Right atrium auricular region (tissue), 2 donors: ENCODE measurements at places on chromosomes 5 and 9. TPM values are rescaled to one million over a fixed set of nuclear protein-coding genes. Genes with fewer than 3 reads are reported as not detected.

Gene PCDHGB3
- total RNA-seq: 7.2 TPM

Gene PCDHB12
- total RNA-seq: 2.3 TPM

Gene ARL14EPL
- total RNA-seq: not detected

Gene NTNG2
- total RNA-seq: 16.9 TPM

Gene FOXD4L5
- not detected for total RNA-seq

Gene MEGF10
- 0.71 TPM for total RNA-seq

Gene CDK7
- total RNA-seq: 11.3 TPM

Gene IL5
- not detected for total RNA-seq

Gene FOXE1
- not detected for total RNA-seq

Gene PCDHB5
- total RNA-seq: 4.3 TPM

Gene GRAMD2B
- total RNA-seq: 45.0 TPM

Gene TLR4
- 13.4 TPM for total RNA-seq

Gene ARAP3
- 5.6 TPM for total RNA-seq

Gene NEUROG1
- total RNA-seq: not detected

Gene DDX4
- total RNA-seq: not detected

DNA sequence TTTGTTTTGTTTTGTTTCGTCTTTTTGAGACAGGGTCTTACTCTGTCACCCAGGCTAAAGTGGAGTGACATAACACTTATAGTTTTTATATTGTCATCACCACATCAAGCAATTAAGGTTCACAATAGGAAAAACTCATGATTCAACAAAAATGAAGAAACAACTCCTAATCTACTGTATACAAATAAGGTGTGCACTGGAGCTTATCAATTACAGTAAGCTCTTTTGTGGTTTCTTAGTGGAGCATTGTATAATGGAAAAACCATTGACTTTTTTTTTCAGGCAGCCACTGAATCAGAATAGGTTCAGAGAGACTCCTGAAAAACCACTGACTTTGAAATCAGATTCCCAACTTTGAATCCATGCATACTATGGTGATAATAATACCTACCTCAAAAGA is 10.8 kb upstream of the PLIN2 start:
- DNase-seq: no peak

DNA sequence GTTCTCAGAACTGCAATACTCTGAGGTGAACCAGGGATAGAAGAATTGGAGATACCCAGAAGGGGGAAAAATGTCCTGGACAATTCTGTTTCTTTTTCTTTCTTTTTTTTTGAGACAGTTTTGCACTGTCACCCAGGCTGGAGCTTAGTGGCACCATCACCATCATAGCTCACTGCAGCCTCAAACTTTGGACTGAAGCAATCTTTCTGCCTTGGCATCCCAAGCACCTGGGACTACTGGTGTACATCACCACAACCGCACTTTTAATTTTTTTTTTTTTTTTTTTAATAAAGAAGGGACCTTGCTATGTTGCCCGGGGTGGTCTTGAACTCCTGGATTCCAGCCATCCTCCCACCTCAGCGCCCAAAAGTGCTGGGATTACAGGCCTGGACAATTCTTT is 1.9 kb downstream of the EMB start:
- no peak for DNase-seq

DNA sequence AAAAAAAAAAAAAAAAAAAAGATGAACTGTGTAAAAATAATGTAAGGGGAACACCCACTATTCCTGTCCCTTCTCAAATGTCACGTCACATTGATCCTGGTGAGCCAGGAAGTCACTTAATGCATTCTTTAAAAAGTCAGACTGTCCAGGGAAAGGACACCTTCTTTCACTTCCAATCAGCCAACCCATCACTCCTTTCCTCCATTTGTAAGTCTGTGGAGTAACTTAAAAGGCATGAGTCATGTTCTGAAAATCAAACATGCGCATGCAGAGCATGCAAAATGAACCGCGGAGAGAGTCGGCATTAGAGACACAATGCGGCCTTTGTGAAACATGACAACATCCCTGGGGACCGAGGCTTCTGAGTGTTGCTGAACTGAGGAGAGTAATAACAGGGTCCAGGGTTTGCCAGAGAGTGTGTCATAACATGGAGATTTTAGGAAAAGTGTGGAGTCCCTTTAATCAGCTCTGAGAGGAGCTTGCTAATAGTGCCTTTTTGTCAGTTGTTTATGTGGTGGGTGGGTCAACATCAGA is 77.6 kb upstream of the SEMA6A start:
- DNase-seq: peak; percentile 88

- no peak for DNase-seq
Measured at GRCh38 chr5:38555354-38556087, 925 bp downstream of the LIFR start.

GRCh38 chr5:2015124-2015848 is 132.6 kb upstream of the IRX4 start:
- no peak for DNase-seq

- DNase-seq: no peak
Measured at GRCh38 chr5:112689155-112689909, 48.4 kb upstream of the APC start.

GRCh38 chr5:129631961-129632360 is 115.9 kb upstream of the MINAR2 start:
- DNase-seq: no peak

GRCh38 chr5:141413540-141414069 is 818 bp downstream of the PCDHGA10 start:
- DNase-seq: no peak

DNA sequence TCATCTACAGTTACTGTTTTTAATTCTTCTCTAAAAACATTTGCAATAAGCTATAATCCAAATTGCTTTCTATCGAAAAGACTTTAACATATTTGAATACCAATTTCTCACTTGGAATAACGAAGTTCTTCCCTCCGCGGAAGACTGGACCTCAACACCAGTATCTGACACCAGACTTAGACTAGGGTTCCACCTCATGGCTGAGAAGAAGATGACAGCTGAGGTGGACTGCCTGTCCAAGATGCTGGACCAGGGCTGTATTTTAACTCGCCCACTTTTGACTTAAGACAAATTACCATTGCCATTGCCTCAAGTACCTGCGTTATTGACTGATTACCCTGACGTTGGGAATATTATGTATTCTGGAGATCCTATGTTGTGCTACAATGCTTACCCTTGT is 34.1 kb downstream of the ZMAT2 start:
- no peak for DNase-seq

- DNase-seq: no peak
Measured at GRCh38 chr9:123599781-123600180, 243.8 kb downstream of the CRB2 start.

DNA sequence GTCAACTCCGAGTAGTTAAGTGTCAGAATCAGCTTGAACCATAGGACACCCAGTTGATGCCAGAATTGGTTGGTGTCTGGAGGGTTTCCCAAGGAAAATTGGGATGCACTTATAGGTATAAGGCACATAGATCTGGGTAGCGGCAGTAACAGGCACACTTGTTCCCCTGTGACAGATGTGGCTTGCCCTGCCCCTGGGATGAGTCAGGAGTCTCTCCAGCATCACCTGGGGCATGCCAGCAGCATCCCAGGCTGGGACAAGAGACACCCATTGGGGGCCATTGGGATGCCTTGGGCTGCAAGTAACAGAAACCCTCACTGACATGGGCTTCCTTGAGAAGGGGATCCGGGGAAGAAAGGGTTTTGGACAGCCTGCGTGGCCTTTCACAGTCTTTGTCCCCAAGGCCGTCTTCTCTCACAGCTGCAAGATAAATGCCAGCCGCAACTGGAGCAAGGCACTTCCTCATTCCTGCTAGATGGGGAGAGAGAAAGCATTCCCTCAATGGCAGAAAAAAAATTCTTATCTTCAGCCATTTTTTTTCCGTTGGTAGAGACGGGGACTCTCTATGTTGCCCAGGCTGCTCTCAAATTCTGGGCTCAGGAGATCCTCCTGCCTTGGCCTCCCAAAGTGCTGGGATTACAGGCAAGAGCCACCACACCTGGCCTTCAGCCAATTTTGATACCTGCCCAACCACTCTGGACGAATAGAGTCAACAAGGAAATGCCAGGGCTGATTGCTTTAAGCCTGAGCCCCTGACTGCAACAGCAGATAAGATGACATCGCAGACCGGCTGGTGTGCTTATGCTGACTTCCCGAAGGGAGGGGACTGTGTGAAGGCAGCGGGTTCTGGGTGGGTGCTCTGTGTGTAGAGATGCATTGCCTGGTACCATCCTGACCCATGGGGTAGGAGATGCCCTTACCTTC is 13.3 kb upstream of the RNF130 start:
- DNase-seq: peak; percentile 55

GRCh38 chr5:172187118-172188032 is 649 bp downstream of the STK10 start:
- peak; percentile 77 for DNase-seq

GRCh38 chr5:175032741-175033151 is 308.4 kb downstream of the MSX2 start:
- no peak for DNase-seq

GRCh38 chr5:34547300-34548085 is 108.6 kb upstream of the RAI14 start:
- no peak for DNase-seq

DNA sequence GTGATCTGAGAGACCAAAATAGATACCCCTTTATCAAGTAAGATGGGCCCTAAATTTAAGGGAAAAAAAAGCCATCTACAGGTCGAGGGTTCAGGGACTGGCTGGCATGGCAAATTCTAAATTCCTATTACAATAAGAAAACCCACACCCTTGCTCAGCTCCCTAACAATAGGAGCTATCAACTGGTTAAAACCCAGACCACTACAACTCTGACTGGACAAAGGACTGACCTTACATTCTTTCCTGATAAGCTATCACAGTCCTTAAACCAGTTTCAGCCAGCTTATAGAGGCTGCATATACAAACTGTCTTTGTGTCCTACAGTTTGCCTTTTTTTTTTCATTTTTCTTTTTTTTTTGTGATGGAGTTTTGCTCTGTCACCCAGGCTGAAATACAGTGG is 803.6 kb downstream of the NR2F1-AS1 start:
- no peak for DNase-seq

- peak; percentile 21 for DNase-seq
Measured at GRCh38 chr9:38263532-38263931, 129.0 kb upstream of the ALDH1B1 start.

- DNase-seq: no peak
Measured at GRCh38 chr5:141821430-141821925, 56.7 kb downstream of the PCDH1 start.

- DNase-seq: no peak
Measured at GRCh38 chr5:137921931-137922330, 32.7 kb downstream of the PKD2L2 start.

- no peak for DNase-seq
Measured at GRCh38 chr5:12959713-12960112, 984.8 kb downstream of the DNAH5 start.

- no peak for DNase-seq
Measured at GRCh38 chr9:78026416-78026815, 5.2 kb downstream of the GNAQ start.

DNA sequence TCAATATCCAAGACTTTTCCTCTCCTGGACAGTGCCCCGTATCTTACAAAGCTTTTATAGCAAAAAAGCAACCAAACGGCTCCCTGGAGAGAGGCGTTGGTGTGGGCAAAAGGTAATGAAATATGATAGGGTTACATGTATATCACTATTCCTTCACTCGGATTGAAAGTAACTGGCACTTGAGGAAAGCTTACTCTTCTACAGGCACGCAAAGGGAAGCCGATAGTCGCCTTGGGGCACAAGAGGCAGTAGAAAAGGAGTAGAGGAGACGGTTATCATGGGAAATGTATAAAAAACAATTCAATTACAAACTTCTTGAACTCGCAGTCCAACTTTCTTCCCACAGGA is 1.1 kb downstream of the DIAPH1 start:
- no peak for DNase-seq

- DNase-seq: no peak
Measured at GRCh38 chr9:112601636-112602035, 115.0 kb downstream of the KIAA1958 start.

- DNase-seq: no peak
Measured at GRCh38 chr5:107555425-107556090, 115.2 kb downstream of the EFNA5 start.

DNA sequence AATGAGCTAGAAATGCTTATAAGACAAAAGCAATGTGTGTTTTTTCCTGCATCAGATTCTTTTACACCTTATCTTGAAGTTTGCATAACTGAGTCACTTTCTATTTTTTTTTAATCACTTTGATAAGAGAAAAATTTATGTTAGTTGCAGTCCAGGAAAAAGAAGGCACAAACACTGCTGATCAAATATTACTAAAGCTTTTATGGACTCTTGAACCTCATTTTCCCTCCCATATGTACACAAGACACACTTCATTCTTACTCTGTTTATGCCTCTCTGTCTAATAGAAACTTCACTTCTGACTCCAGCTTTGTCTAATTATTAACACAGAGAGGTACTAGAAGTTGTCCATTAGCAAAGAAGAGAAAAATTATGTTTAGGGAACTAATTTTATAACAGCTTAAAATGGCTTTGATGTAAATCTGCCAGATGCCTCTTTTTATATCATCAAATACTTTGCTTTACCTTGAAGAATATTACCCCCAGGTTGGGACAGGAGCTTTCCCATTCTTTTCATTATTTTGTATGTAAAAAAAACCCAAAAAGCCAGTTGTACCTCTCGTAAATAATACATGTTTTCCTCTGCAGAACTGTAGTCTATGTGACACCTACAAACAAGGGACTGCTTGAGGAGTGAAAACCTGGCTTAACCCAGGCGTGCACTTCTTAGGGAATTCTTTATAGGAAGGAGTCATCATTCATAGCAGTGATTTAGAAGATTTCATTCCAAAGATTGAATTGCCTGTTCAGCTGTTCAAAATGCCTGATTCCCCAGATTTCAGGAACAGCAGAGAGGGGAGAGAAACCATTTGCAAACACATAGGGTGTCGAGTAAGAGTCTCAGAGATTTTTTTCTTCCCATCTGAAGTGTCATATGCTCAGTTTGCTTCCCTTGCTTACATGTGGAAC is 72.6 kb downstream of the DAPK1 start:
- no peak for DNase-seq

DNA sequence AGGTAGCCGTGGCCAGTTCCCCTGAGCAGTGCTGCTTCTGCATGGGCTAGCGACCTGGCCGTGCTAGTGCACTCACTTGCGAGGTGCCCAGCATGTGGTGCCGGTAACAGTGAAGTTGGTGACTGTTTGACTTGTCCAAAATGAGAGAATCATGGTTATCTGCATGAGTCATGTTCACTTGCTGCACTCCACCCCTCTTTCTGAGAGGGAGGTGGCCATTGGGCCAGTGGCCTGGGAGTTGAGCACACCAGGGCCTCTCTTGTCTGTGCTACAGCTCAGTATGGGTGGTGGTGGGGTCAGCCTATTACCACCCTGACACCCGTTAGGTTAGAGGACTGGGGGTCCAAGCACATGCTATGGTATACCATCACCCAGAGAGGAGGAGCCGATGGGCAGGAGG is 55.4 kb upstream of the GARNL3 start:
- DNase-seq: no peak

GRCh38 chr9:125752070-125752628 is 5.0 kb downstream of the PBX3 start:
- DNase-seq: no peak
